Smooth muscle cell of the brain vasculature (primary cell): ENCODE measurements at places on chromosomes 1 and 21.
A peak's percentile ranks its signal among the peaks of the same experiment; 100 is the strongest.

- DNase-seq: no peak
These were observed 22.3 kb downstream of the MFSD2A start for GRCh38 chr1:39977202-39977601.

DNA sequence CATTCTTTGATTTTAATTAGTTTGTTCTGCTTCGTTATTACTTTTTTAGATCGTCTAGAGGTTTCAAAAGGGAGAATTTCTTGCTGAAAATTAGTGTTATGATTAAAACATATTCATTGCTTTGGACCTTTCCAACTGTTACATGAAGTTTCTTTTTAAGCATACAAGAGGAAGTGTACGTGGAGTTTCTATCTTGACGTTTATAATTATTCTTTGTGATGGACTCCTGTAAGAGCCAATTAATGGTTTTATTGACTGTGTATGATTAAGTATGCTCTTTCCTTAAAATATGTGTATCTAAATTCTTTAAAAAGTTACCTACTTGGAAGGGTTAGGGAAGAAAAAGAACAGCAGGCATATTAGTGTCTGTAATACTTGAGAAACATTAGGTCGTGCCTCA lies 37.8 kb downstream of the SPEN start:
- no peak for DNase-seq

DNA sequence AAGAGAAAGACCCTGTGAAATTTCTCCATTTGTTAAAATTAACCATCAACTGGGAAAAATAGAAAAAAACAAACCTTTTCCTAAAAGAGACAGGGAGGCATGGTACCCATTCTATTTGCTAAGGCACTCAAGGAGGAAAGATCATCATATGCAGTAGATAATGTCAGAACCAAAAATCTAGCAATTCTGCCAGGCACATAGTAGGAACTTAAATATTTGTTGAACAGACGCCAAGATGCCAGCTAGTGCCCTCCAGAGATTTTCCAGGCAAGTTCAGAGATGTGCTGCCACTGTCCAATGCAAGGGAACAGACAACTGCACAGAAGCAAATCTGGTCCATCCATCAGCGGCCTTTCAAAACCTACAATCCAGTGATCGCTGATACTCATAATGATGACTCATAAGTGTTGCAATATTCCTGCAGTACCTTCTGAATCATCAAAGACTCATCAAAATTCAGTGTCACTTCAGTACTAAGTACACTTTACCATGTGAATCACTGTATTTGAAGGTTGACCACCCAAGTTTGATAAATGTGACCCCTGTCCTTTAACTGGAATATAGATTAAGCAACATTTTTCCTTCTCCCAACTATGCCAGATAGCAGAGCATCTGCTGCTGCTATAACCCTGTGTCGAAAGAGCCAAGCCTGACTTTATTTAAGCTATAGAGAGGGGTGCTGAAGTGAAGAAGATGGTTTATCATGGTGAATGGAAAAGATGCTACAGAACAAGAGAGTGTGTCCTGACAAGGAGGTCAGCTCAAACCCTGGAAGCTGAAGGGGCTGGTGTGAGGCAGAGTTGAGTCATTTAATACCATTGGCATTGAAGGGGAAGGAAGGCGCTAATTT lies 99.1 kb downstream of the MT1HL1 start:
- peak; percentile 6 for DNase-seq

DNA sequence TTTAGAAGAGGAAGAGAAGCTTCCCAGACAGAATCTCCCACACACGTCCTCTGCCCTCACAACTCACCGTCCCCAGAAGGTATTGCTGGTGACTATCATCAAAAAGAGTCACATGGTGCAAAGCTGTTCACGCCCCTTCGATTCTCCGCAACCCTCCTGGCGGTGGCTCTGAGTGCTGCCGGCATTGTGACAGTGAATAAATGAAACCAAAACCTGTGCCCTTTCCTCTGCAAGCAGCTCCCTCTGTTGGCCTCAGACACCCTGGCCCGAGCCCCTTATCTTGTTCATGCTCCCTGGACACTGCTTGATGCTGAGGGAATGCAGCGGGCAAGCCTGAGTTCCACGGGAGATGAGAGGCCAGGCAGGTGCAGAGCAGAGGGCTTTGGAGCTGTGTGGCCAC lies 510.3 kb downstream of the NPHP4 start:
- DNase-seq: no peak

DNA sequence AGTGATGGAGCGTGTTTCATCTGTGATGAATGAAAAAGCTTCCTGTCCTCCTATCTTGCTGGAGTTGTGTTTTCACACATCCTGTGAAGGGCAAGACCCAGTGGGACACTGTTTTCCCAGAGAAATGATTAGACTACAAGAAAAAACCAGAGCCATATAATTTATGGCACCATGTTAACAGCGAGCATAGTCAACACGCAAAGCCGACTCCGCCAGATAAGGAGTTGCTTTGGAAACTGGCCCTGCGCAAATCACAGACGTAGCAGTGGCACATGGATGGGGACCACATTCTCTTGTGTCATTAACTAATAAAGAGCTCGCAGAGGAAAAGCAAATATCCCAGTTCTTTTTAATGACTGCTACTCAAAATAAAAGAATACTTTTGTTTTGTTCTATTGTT lies 471.2 kb upstream of the RUNX1 start:
- no peak for DNase-seq

- no peak for DNase-seq
These were observed 31.1 kb downstream of the MRAP start for GRCh38 chr21:32329776-32330175.

GRCh38 chr1:1085911-1086841 lies 12.1 kb upstream of the RNF223 start:
- DNase-seq: no peak

- DNase-seq: no peak
These were observed 92.7 kb downstream of the MAB21L3 start for GRCh38 chr1:116203920-116204319.

GRCh38 chr21:43741423-43742096 lies 22.6 kb downstream of the PDXK start:
- no peak for DNase-seq

DNA sequence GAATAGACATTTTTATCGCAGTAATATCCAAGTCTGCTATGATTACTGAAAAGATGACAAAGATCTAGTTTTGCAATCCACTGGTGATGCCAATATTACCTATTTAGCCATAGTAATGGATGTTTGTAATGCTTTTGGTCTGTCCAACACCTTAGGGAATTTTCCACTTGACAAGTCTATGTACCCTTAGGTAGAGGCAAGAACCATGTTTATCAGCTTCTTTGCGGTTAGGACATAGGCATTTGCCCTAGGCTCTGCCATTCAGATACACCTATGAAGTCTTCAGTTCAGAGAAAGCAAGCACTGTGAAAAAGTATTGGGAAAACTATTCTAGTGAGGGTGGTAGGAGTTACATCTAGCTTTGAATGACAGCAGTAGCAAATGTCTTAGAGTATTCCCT lies 40.2 kb upstream of the SLC35D1 start:
- DNase-seq: no peak

GRCh38 chr1:178371933-178372388 lies 124.8 kb downstream of the CLEC20A start:
- DNase-seq: no peak

DNA sequence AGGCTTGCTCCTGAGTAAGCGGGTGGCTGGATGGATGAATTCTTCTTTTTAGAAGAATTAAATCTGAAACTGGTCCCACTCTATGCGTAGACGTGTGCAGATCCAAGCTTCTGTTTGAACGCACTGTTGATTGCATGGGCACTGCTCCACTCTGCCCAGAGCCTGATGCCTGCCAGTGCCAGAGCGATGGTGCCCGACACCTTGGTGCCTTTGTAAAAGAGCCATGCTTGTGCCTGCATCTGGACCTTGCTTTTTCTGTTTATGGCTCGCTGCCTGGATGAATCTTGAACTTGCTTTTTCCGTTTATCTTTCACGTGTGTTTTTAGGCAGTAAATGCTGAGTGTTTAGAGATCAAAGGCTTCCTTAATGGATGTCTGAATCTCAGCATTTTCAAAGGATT lies 15.0 kb upstream of the PWP2 start:
- DNase-seq: no peak

- DNase-seq: no peak
These were observed 470.4 kb upstream of the USP24 start for GRCh38 chr1:55685560-55685959.

DNA sequence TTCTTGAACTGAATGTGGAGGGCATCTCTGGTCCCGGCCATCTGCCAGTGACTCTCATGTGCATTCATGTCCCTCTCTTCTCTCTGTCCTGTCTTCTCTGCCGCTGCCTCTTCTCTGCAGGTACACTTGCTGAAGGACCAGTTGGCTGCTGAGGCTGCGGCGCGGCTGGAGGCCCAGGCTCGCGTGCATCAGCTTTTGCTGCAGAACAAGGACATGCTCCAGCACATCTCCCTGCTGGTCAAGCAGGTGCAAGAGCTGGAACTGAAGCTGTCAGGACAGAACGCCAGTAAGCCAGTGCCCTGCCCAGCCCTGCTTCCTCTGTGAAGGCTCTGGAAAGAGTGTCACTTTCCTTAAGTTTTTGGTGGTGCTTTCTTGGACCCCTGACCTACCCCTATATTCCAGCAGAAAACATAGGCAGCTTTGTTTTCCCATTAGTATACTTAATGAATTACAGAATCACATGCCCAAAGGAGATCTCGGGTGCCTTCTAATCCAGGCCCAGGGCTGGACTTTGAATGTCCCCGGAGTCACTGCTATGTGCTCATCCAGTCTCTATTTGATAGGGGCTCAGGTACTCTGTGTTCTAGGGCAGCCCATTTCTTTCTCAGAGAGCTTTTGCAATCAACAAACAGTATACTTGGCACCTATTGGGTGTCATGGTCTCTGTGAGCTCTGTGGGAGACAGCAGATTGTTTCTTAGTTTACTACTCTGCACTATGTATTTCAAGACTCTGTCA lies 11.2 kb downstream of the SPATA46 start:
- DNase-seq: no peak

GRCh38 chr1:206782448-206782847 lies 10.2 kb upstream of the IL10 start:
- no peak for DNase-seq

- DNase-seq: no peak
These were observed 132.0 kb upstream of the ZC3H11B start for GRCh38 chr1:219744652-219745469.

- peak; percentile 60 for DNase-seq
These were observed 171.0 kb downstream of the LRRC40 start for GRCh38 chr1:70034403-70034802.

- peak; percentile 1 for DNase-seq
These were observed 480.2 kb downstream of the COL11A1 start for GRCh38 chr1:102628109-102628613.

DNA sequence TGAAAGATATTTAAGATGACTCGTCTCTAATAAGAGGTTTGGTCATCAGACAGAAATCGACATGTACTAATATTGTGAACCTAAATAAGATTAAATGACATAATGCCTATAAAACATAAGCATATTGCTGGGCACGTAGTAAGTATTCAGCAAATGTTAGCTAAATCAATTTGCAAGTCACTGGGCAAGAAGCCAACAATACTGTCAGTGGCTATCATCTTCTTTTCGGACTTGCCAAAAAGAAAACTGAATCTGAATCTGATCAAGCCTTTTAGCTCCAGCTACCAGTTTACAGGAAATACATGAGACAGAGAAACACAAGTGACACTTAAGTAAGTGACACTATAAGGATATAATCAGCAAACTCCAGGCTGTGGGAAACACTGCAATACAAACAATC lies 46.0 kb downstream of the RPL5 start:
- no peak for DNase-seq

GRCh38 chr1:85654066-85654782 lies 54.0 kb downstream of the ZNHIT6 start:
- peak; percentile 17 for DNase-seq

DNA sequence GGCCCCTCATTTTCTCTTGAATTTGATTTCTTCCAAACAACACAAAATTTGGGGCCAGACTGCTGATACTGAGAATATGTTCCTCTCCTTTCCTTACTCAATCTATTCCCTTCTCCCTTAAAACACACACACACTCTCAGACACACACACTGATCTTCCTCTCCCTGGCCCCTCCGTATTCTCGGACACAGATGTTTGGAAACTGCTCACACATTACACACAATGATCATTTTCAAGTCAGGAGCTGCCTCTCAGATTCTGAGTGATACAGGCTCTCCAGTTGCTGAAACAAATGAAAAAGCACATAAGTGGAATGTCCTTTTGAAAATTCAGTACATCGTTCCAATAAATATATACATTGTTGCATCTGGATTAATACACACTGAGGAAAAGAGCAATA lies 161.3 kb downstream of the CLEC20A start:
- no peak for DNase-seq

DNA sequence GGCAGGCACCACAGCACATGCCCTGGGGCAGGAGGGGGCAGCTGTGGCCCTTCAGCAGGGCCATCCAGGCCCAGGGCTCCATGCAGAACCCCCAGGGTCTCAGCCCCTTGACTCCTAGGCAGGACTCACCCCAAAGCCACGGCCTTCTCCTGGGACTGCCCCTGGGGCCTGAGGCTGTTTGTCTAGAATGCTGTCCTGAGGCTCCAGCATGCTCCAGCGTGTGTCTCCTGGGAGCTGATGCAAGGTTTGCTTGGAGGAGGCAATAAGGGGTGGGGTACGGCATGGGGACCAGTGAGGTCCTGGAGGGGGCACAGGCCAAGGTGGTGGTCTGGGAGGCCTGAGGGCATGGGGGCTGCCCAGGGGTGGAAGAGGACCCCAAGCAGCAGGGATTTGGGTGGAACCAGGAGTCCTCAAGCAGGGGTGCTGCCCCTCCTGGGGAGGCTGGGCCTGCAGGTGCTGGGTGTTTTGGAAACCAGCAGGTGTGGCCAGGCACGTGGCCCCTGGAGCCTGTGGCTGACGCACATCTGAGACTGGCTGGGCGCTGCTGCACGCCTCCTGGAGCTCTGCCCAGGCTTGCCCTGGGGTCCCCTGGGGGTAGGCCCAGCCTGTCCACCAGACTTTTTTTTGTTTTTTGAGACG lies 7.8 kb upstream of the CALML6 start:
- no peak for DNase-seq

DNA sequence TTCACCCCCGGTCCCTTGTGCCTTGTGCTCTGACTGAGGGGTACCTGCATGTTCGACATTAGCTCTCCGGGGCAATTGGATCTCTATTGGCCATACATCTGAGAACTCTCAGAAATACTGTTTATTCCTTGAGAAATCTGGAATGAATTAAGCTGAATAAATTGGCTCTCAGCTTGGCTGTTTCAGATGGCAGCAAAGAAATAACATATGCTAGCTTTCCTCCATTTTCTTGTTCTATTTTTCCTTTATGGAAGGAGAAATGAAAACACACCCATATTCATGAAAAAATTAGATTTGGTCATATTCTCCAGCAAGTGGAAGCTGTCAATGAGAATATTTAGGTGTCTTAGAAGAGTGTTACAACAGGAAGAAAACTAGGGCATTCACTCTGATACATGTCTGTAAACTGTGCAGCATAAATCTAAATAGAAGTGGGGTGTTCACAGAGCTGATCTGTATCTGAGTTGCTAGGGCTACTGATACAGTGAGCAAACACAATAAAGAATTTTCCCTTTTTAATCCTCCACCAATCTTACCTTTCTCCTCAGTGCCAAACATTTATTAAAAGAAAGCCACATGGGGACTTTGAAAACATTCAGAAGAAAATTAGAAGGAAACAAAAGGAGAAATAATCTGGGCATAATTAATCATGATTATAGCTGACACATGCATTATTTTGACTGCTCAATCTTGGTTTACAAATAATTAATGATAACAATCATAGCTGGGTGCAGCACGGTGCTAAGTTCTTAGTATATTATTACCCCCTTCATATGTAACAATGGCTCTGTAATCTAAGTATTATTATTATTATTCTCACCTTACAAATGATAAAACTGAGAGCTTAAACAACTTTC lies 671.9 kb upstream of the USP24 start:
- no peak for DNase-seq

- no peak for DNase-seq
These were observed 4.4 kb downstream of the RASAL2 start for GRCh38 chr1:178098262-178098661.

- no peak for DNase-seq
These were observed 48.7 kb downstream of the DMAP1 start for GRCh38 chr1:44261962-44262361.
